Activated CD8-positive, alpha-beta T cell treated with anti-CD3 and anti-CD28 coated beads for 36 hours (primary cell): ENCODE measurements at places on chromosomes 16 and 17. TPM values are rescaled to one million over a fixed set of nuclear protein-coding genes. Genes with fewer than 3 reads are reported as not detected.

- no peak for DNase-seq
Measured at GRCh38 chr17:28563475-28563874, 7.8 kb downstream of the PIGS start.

GRCh38 chr16:87854053-87854906 lies 15.0 kb downstream of the SLC7A5 start:
- DNase-seq: peak; percentile 53

The C17orf67 gene
- total RNA-seq: 2.3 TPM

DNA sequence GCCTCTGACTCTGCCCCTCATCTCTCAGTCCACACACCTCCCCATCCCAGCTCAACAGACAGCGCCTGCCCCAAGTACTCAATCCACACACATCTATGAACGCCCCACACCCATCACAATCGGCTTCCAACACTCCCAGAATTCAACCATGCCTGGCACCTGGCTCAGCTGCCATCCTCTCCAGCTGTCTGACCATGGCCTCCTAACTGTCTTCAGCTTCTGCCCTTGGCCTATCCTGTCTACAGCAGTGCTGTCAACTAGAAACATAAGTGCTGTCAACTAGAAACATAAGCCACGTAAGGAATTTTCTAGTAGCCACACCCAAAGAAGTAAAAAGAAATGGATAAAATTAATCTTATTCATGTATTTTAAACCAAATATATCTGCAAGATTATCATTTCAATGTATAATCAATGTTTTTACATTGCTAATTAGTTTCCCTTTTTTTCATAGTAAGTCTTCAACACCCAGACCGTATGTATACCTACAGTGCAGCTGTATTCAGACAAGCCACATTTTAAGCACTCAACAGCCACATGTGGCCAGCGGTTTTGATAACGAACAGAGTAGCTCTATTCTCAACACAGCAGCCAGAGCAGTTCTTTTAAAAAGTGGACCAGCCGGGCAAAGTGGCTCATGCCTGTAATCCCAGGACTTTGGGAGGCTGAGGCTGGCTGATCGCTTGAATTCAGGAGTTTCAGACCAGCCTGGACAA lies 48.6 kb upstream of the ZNF423 start:
- DNase-seq: no peak

DNA sequence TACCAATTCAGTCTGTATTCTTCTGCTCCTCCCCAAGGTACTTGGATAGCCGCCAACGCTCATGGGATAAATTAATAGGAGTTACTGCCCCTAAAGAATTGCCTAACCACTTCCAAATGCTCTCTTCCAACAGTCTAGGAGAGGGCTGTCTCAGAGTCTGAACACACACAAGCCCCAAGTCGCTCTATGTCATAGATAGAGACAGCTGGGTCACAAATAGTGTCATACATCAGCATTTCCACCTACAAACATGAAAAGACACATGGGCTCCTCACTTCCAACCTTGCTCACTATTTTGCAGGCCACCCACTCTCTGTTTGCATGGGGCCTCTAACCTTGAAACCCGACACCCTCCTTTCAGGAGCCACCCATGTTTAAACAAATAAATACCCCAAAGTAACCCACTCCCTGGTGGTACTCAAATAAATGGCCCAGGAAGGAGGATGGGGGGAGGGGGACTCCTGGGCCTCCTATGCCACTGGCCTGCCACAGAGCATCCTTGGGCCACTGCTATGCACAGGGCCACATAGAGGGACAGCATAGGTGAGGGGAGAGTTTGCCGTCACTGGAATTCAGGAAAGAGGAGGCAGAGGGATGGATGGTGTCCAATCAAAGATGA lies 265.9 kb downstream of the SOX9 start:
- no peak for DNase-seq

The PYY gene
- total RNA-seq: not detected

DNA sequence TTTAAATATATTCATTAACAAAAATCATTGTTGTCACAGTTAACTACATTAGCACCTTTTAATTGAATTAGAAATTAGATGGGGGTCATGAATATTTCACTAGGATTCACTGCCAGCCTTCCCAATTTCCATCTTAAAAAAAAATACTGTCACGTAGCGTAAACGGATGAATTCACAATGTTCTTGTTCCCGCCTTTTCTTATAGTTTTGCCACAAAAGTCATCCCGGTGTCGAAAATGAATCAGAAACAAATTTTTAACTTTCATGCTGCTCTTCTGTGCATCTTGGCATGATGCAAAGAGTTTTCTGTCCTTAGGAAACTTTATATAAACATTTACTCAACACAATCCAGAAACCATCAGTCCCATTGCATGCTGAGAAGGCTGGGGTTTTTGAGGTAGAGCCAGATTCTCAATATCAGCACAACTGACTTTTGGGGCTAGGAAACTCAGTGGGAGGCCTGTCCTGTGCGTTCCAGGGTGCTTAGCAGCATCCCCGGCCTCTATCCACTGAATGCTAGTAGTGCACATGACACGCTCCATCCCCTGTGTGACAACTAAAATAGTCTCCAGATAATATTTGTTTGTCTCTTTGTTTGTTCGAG lies 252.9 kb upstream of the XYLT1 start:
- DNase-seq: no peak

DNA sequence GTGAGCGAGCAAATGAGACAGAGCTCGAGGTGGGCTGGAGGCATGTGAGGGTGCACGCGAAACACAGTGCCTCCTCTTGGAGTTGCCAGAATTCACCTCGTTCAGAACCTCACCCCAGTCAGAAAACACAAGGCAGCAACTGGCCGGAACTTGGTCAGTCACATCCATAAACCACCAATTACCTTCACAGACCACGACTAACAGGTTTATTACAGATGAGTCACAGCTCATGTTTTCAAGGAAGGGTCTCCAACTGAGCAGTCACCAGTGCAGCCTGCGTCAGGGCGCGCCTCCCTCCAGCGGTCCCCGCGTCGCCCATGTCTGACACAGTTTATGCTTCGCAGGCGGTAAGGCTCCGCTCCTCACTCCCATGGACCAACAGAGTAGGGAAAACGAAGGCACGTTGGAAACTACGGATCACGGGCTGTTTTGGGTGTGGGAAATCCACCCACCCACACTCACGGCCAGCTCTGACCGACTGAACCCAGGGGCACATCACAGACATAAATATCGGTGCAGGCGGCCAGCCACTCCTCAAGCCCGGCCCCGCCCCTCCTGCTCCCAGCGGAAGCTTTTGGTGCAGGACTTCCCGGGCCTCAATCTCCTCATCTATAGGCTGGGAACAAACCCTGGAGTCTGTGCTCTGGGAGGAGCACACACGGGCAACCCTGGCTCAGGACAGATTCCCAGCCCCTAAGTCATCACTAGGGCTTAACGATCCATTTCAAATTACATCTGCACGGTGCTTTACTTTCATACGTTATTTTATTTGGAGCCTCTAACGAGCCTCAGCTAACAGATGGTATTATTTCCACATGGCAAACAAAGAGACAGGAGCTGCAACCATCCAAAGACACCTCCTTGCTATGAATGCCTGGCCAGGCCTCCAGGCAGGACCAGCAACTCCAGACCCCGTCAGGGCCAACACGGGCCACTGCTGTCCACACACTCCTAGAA lies 126.3 kb downstream of the ZNF778 start:
- DNase-seq: no peak

- DNase-seq: no peak
Measured at GRCh38 chr16:48511071-48511540, 98.9 kb downstream of the N4BP1 start.

DNA sequence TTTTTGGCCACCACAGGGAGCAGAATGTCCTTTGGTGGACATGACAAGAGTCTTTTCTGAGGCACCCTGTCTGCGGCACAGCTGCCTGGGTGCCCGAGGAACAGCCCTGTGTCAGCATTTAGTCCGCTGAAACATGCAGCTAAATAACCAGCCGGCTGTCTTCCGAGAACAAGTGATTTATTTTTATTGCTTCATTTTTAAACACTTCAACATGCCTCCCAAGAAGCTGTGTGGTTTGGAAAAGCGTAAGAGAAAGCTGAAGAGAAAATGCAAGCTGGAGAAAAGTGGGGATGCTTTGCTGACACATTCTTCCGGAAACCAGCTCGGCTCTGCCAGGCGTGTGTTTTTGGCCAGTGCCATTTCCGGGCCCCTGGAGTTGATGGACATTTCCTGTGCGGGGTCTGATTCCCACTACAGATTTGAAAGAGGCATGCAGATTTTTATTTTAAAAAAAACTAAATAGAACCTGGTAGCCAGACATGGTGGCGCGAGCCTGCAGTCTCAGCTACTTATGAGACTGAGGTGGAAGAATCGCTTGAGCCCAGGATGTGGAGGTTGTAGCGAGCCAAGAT lies 94.7 kb downstream of the SEC14L1 start:
- DNase-seq: peak; percentile 71

The KRT23 gene
- total RNA-seq: not detected

GRCh38 chr16:24509536-24509935 lies 29.8 kb upstream of the RBBP6 start:
- no peak for DNase-seq

The SPNS1 gene
- total RNA-seq: 14.6 TPM

DNA sequence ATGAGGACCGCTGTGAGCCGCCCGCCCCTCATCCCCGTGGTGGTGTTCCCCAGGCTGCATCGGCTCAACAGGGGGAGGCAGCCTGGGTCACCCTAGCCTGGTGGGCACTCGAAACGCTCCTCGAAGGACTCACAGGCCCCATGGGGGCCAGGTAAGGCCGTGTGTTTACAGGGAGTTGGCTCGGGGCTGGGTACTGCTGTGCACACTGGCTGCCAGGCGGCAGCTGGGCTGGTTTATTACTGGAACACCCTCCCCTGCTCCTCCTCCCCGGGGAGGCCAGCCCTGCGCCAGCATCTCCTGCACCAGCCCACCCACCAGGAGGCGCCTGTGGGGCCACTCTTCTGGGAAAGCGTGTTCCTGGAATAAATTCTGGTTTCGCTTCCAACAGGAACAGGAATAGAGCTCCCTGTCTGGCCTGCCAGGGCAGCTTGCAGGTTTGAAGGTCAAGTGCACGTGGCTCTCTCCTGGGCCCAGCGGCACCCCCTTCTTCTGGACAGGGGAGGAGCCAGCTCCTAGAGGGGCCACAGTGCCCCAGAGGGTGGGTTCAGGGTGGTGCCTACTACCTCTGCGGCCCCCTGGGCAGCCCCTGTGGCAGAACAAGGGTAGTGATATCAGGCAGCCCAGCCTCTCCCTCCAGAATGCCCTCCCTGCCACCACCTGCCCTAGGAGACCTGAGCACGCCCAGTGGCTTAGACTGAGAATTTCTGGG lies 11.3 kb downstream of the MCRIP1 start:
- DNase-seq: peak; percentile 52

The KRT20 gene
- not detected for total RNA-seq

DNA sequence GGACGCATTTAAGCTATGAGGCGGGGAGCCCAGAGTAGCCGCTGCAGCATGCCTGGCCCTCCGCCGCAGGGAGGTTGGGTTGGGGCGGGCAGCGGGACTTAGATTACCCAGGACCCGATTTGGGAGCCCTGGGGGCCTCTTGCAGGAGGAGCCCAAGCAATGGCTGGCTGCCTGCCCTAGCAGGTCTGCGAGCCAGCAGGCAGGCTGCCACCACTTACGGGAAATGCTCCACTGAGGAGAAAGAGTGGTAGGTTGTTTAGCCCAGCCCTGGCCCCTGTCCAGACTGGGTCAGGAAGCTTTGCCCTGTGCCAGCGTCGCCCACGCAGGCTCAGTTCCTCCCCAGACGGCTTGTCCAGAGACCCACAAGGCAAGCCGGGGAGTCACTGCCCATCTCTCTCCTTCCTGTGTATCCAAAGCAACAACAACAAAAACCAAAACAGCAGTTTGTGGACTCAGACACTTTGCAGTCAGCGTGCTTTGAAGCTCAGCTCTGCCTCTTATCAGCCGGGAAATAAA lies 10.3 kb upstream of the TVP23A start:
- DNase-seq: no peak

The CACNG3 gene
- not detected for total RNA-seq
